ENCODE measurements at places on chromosomes 6 and 20. TPM values are rescaled to one million over a fixed set of nuclear protein-coding genes. Genes with fewer than 3 reads are reported as not detected.

C6orf58 gene
- total RNA-seq: not detected

GRCh38 chr6:11206576-11206975 lies 25.9 kb downstream of the NEDD9 start:
- no peak for DNase-seq

DNA sequence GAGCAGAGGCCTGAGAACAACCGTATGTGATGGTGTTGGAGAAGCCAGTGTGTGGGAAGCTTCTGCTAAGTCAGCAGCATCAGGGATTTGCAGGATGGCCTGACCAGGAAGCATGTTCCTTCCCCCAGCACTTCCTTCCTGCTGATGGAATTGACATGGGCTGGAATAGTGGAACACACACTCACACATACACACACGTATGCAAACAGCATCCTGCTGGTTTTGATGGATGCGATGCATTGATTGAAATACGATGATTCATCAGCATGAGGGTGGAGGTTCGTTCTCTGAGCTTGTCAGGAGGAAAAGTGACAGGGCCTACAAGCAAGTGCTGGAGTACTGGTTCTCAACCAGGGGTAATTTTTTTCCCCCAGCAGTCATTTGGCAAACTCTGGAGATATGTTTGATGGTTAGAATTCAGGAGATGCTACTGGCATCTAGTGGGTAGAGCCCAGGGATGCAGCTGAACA lies 229.1 kb downstream of the NFATC2 start:
- no peak for DNase-seq

DEFB124 gene
- not detected for total RNA-seq

- no peak for DNase-seq
These were observed 193.9 kb downstream of the SLC24A3 start for GRCh38 chr20:19406381-19406780.

DNA sequence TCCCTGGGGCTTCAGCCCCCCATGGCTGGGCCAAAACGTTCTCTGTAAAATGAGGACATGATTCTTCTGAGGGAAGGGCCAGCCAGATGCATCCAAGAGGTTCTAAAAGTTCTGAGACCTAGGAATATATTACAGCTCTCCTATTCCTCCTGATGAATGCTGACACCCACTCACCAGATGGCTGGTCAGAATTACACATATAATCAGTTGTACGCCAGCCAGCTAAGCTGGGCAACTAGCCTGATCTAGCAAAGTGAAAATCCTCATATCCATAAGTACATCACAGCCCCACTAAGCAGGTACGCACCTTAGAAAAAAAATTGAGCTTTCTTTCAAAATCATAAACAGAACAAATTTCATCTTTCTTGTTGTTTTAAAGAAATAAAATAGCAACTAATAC lies 34.8 kb downstream of the C6orf118 start:
- DNase-seq: no peak

DNA sequence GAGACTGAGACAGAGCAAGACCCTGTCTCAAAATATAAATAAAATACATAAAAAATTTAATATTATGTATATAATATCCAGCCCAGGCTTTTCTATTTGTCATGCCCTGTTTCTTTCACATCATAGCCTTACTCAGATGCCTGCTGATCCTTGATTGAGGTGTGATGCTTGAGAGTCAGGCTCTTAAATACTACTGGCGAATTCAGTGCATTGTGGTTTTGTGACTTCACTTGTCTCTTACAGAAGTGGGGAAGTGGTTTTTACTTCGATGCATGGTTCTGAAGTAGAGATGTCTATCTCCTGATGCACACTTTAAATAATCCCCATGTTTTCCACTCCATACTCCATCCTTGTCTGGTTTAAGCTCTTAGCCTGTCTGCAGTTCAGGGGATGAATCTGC lies 29.1 kb downstream of the ASXL1 start:
- DNase-seq: peak; percentile 19

NRSN1 gene
- total RNA-seq: not detected

LAMA4 gene
- total RNA-seq: 0.54 TPM

IL20RA gene
- total RNA-seq: not detected

GRCh38 chr6:28810659-28811053 lies 113.1 kb downstream of the TRIM27 start:
- DNase-seq: no peak

GRCh38 chr6:28351087-28351486 lies 1.3 kb downstream of the ZKSCAN3 start:
- no peak for DNase-seq

NTSR1 gene
- 0.27 TPM for total RNA-seq

DNA sequence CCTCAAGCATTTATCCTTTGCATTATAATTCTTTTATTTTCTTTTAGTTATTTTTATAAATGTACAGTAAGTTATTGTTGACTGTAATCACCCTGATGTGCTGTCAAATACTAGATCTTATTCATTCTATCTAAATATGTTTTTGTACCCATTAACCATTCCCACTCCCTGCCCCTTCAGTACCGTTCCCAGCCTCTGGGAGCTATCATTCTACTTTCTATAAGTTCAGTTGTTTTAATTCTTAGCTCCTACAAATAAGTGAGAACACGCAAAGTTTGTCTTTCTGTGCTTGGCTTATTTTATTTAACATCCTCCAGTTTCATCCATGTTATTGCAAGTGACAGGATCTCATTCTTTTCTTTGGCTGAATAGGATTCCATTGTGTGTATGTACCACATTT lies 12.5 kb upstream of the ERVFRD-1 start:
- DNase-seq: no peak

DNA sequence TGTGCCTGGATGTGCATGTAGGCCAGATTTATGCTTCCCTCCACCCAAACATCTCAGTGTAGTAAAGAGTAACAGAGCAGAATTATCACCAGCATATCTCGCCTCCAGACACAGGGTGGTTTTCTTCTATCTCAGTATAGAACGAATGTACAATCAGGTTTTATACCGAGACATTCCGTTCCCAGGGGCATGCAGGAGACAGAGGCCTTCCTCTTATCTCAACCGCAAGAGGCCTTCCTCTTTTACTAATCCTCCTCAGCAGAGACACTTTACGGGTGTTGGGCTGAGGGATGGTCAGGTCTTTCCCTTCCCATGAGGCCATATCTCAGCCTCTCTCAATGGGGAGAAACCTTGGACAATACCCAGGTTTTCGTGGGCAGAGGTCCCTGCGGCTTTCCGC lies 36.4 kb upstream of the MC3R start:
- DNase-seq: no peak

- DNase-seq: no peak
These were observed 413.5 kb downstream of the CDC5L start for GRCh38 chr6:44800784-44801592.

B3GAT2 gene
- total RNA-seq: not detected

DNA sequence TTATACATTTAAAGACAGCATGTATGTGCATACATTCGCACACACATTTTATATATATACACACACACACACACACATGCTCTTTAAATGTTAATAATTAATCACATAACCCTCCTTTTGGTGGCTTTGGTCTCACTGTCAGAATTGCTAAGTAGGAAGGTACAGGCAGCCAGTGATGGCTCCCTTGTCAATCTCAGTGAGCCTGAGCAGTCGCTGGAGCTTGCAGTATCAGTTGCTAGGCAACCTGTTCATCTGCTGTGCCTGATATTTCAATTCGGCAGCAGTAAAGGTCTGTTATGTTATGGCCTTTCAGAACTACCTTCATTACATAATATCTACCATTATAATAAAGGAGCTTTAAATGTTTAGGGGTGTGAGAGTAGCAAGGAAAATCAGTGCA lies 374.3 kb downstream of the LMBRD1 start:
- DNase-seq: no peak

DNA sequence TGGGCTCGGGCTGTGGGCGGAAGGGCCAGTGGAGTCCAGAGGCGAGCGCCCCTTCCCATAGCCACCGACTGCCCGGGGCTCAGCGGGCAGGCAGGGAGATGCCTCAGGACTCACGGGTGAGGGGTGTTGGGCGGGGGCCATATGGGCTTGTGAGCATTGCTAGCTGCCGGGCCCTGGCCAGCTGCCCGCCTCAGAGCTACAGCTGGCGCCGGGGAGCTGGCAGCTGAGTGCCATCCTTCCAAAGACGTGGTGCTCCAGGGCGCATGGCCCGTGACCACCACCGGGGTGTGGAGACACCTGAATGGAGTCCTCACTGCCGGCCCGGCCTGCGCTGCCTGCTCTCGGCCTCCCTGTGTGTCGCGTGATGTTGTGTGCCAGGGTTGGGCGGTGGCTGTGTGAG lies 10.6 kb upstream of the RBBP8NL start:
- DNase-seq: no peak

USP49 gene
- total RNA-seq: 6.2 TPM

RBM24 gene
- total RNA-seq: under 0.01 TPM

KAT14 gene
- total RNA-seq: 8.3 TPM

DNA sequence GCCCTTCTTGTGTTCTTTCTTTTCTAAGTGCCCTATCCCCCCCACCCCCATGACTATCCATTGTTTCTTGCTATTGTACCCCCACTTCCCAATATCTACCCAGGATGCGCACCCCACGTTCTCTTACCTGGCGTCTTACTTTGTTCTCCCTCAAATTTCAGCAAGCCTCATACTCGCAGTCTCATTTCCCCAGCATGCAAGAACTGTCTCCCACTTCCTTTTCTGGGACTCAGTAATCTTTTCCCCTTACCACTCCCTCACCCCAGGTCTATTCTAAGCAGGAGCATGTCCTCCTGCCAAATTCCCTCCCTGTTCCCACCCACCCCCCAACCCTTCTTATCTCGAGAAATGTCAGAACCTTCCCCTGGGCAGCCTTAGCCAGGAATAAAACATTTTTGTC lies 1.7 kb upstream of the EHMT2 start:
- DNase-seq: no peak

LBP gene
- total RNA-seq: not detected

- DNase-seq: no peak
These were observed 56.5 kb upstream of the NRSN1 start for GRCh38 chr6:24069526-24069925.

- DNase-seq: no peak
These were observed 1.4 kb downstream of the UNC93A start for GRCh38 chr6:167292301-167293087.

- no peak for DNase-seq
These were observed 443 bp downstream of the RMND1 start for GRCh38 chr6:151451417-151451949.

GRCh38 chr20:60349418-60349817 lies 391.2 kb downstream of the CDH26 start:
- no peak for DNase-seq

DNA sequence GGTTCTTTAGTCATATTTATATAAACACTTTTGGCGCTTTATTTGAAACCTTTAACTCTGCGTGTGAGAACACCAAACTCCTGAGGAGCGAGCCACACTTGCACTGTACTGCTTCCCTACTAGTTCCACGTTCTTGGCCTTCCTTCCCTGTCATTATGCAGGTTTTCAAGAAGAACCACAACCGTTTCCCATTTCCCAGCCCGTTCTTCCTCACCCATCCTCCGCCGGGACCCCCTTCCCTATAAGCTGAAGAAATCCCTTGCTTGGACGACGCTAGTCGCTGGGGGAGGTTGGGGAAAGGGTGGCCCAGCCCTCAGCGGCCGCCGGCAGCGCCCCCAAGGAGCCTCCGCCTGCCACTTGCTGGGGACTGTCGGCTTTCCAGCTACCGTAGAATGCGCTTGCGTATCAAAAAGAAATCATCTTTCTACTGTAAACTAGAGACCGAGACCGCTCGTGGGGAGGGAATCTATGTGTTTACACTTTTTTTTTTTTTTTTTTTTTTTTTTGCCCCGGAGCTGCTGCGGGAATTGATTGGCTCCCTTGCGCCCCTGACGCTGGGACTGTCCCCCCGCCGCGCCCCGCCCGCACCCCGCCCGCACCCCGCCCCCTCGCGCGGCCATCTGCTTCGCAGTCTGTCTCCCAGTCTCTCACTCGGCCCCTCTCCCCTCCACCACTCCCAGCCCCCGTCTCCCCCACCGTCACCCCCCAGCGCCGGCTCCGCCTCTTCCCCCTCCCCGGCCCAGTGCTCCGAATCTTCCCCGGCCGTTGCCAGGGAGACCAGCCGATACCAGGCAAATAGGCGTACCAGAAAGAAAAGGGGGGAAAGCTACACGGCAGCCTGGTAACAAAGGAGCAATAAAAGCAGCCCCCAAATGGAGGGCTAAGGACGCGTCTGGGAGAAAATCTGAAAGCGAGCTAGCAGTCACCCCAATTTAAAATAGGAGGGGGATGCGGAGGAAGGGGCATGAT lies 2.3 kb upstream of the MARCKS start:
- no peak for DNase-seq

- DNase-seq: no peak
These were observed 222.1 kb downstream of the BCAS1 start for GRCh38 chr20:53848304-53848703.

TOMM34 gene
- total RNA-seq: 20.2 TPM
